GM12892 (cell line): ENCODE measurements at places on chromosomes 4 and X.

DNA sequence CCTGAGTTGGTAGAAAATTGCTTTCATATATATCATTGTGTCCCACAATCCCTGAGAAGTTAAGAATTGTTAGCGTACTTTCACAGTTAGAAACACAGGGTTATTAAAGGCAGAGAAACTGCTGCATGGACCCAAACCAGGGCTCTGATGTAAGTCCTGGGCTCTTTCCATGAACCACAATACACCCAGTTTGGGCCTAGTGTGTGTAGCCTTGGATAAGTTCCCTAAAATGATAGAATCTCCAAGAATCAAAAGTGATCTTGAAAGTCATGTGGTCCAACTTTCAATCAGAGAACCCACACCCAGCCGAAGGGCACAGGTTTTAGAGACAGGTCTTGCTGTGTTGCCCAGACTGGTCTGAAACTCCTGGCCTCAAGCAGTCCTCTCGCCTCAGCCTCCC, 257.8 kb upstream of the KLF3 start:
- DNase-seq: no peak

- DNase-seq: no peak
These were observed 28.5 kb downstream of the UTP14A start for GRCh38 chrX:129934461-129934860.

DNA sequence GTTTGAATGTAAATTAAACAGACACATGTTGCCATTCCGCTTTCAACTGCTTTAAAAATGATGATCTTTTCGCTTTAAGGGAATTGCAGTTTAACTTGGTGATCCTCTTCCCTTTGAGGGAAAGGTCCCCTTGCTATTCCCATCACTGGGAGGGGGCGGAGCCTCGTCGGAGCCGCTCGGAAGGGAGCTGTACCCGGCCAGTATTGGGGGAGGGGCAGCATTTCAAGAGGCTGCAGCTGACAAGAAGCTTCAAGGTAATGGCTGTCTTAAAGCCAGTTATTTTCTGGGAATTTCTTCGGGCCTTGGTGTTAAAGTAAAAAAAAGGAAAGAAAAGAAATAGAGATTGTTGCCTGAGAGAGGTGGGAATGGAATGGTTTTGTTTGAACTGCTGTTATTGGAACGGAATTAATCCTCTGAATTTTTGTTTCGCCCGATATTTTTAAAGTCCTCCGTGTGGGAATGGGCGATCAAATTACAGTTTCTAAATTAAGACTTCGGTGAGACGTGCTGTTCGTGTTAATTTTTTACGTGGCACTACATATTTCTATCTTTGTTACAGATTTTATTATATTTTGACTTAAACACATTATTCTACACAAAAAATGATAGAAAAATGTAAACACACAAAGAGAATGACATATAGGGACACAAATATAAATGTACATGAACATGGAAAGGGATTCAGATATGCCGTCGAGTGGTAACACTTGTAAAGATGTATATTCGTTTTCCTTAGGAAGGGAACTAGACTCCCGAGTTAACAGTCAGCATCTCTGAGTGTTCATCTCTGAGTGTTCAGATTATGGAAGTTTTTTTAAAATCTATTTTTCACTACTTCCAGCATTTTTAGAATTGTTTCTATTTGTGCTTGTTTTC, 9.2 kb downstream of the PWWP3B start:
- no peak for DNase-seq

GRCh38 chr4:3730422-3731190, 35.6 kb upstream of the ADRA2C start:
- DNase-seq: no peak

- no peak for DNase-seq
These were observed 2.2 kb downstream of the PCDH10 start for GRCh38 chr4:133151341-133151690.

DNA sequence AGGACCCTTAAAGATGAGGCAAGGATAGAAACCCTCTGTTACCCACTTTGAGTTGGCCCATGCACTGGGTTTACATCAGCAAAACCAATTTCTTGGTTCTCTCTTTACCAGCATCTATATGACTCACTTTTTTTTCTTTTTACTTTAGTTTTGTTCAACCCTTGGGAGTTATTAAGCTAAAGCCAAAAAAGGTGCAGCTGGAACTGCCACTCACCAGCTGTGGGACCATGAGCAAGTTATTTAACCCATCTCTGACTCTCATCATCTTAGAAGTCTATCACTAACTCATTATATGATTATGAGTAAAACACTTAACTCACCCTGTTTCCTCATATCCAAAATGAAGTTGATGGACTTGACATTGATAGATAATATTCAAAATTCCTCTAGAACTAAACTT, 53.4 kb downstream of the GABRB1 start:
- DNase-seq: no peak

DNA sequence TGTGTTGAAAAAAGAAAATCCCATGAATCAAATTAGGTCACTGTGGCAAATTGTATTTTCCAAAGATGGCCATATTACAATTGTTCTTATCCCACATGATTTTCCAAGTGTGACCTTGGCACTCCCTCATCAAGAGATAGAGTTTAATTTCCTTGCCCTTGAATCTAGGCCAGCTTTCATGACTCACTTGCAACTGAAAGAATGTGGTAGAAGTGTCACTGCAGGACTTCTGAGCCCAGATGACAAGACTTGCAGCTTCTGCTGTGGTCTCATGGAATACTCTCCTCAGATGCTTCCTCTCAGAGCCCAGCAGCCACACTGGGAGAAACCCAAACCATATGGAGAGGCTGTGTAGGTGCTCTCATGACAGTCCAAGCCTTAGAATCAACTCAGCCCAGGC, 139.0 kb downstream of the ADAMTS3 start:
- DNase-seq: no peak
